ENCODE measurements at places on chromosomes 4 and X.
A peak's percentile ranks its signal among the peaks of the same experiment; 100 is the strongest.

- DNase-seq: no peak
Observed at GRCh38 chr4:97984545-97985131, 158.6 kb downstream of the STPG2 start.

GRCh38 chr4:66565801-66566200, 895.5 kb upstream of the EPHA5 start:
- DNase-seq: no peak

GRCh38 chrX:11334165-11334564, 41.0 kb downstream of the AMELX start:
- no peak for DNase-seq

DNA sequence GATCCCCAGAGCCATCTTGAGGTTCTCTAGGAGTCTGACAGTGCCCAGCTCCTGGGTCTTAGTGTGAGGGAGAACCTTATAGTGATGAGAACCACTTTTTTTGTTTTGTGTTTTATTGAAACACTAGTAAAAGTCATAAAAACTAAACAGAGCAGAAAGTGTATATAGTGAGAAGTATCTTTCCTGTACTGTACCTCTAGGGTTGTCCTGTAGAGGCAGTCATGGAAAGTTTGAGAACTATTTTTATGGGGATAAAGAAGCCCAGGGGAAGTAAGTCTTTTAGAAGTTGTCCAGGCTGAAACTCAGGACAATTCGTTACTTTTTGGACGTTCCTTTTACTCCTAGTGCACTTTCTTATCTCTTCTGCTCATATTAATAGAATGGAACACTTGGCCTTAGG, 40.9 kb downstream of the ADH5 start:
- no peak for DNase-seq

GRCh38 chr4:71290074-71290473, 48.7 kb upstream of the SLC4A4 start:
- peak; percentile 86 for DNase-seq

DNA sequence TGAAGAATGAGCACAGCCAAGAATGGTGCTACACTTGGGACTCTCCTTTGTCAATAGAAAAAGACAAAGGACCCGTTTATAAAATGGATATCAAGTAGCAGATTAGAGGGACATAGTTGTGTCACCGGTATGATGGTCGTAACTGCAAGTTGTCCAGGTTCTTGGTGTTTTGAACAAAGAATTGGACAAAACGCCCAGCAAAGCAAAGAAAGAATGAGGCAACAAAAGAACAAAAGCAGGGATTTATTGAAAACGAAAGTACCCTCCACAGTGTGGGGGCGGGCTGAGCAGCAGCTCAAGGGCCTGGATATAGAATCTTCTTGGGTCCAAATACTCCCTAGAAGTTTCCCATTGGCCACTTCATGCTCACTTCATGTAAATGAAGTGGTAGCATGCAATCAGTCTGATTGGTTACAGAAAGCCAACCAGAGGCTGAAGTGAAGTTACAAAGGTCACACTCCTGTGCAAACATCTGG, 54.7 kb downstream of the SHROOM3 start:
- DNase-seq: no peak

DNA sequence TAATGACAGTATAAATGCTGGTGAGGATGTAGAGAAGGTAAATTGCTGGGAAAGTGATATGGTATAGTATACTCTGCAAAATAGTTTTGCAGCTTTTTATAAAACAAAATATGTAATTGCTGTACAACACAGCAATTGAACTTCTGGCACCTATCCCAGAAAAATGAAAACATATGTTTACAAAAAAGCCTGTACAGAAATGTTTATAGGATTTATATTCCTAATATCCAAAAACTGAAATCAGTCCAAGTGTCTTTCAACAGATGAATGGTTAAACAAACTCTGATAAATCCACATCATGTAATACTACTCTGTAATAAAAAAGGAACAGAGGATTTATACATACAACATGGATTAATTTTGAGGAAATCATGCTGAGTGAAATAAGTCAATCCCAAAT, 198.4 kb upstream of the ACTRT1 start:
- no peak for DNase-seq

DNA sequence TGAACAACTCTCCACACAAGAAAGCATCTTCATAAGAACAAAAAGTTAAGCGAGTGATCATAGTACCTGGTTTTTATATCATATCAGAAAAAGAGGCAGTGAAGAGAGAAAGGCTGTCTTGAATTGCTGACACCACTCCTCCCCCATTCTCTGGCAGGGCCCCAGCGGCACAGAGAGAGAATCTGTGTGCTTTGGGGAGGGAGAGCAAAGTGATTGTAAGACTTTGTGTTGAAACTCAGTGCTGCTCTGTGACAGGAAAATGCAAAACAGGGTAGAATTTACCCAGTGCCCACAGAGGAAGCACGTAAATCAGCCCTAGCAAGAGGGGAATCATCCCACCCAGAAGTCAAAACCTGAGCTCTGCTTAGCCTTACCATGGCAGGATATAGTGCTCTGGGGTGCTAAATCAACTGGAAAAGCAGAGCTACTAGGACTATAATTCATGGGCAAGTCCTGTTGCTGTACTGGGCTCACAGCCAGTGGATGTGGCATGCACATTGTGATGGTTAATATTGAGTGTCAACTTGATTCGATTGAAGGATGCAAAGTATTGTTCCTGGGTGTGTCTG, 174.6 kb downstream of the PRR32 start:
- no peak for DNase-seq

DNA sequence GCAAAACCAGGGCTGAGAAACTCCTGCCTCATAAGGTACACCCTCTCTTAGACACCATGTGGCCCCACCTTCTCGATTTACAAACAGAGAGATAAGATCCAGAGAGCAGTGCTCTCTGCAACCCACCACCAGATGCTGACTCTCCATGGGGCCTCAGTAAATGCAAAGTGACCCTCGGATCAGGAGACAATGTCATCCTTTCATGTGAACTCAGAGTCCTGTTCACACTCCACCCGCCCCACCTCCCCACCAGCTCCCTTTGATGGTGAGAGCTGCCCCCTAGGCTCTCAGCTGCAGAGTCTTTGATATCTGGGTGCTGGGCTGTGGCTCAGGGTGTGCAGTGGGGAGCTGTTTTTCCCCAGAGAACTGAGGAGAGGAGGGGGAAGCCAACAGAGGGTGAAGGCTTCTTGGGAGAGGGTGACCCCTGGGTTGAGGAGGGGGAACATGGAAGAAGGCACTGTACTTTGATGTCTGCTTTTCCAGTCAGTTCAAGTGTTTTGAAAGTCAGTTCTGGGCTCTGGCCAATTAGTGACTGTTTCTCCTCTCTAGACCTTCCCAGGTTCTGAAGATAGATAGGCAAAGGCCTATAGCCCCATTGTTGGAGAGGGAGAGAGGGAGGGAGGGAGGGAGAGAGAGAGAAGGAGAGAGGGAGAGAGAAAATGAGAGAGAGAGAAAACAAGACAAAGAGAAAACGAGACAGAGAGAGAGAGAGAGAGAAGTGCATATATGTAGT, 88.2 kb downstream of the SCD5 start:
- no peak for DNase-seq

GRCh38 chr4:174528226-174528625, 5.9 kb upstream of the HPGD start:
- DNase-seq: no peak

DNA sequence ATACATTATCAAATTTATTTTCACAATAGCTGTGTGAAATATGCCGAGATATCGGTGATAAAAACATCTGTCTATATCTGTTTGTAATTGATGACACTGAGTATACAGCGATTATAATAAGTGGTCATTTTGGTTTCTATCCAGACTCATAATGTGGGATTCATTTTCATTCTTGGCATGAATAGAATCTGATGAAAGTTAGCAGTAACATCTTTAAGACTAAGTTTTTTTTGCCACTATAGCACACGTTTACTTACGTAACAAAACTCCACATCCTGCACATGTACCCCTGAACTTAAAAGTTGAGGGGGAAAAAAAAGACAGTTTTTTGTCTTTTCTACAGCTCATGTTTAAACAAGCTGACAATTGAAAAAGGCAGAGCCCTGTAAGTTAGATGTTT, 86.4 kb downstream of the PPA2 start:
- peak; percentile 80 for DNase-seq

DNA sequence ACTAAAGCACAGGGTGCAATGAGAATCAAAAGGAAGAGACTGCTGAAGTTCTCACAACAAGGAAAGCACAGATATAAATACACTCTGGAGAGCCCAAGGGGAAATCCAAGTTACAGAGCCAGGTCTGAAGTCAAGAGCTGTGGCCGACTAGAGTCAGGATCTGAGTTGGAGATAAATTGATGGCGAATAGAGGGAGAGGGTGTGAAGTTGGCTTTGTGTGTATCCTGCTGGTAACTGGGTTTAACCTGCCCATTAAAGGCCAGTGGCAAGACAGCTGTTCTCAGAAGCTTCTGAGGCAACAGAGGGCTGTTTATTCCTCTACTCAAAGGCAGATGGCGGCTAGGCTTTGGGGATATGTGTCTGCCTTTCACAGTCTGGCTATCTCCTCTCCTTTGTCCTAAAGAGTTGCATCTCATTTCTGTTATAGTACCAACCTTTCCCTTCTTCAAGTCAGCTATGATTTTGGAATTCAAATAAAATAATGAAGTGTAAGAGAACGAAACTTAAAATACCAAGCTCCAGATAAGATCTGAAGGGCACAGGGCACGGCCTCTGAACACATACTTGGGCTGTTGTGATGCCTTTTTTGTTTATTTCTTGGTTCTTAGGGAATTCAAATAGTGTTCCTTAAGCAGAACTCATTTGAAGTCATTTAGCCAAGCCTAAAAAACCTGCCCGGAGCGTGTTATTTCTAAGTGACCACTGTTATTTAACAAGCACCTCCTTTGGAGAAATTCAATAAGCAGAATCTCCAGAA, 142.1 kb downstream of the APBB2 start:
- DNase-seq: no peak

DNA sequence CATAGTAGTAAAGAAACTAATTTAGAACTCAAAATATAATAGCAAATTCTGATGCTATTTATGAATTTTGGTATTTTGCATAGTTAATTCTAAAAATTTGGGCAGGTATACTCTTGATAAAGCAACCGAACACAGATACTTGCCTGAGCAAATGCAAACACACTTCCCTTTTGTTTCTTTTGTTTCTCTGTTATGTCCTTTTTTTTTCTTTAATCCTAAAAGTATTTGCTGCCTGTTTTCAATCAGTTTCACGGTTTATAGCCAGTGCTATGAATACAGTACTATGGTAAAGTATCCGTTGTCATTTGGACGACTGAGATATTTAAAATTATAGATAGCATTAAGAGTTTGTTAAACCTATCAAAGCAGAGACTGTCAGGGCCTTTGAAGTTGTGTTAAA, 84.3 kb upstream of the HPRT1 start:
- DNase-seq: no peak

- DNase-seq: no peak
Observed at GRCh38 chrX:137547291-137547690, 18.6 kb upstream of the ZIC3 start.

DNA sequence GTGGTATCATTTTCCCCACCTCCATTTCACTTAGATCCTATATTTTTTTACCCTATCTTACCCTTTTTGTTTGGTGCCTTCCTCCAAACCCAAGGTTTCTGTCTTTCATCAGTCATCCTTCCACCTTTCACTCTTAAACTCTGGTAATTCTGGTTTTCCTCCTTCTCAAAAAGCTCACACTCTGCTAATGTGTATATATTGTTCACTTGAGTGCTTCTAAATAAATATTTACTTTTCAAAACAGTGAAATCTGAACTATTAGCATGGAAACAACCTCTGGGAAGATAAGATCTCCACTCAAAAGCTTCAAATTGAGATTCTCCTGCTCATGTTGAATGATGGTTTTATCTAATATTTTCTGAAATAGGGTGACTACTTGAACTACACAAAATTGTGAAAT, 21.5 kb downstream of the XIAP start:
- no peak for DNase-seq

- peak; percentile 61 for DNase-seq
Observed at GRCh38 chr4:150126201-150126863, 48.1 kb downstream of the DCLK2 start.

GRCh38 chrX:122941806-122942205, 242.3 kb upstream of the GRIA3 start:
- DNase-seq: no peak

DNA sequence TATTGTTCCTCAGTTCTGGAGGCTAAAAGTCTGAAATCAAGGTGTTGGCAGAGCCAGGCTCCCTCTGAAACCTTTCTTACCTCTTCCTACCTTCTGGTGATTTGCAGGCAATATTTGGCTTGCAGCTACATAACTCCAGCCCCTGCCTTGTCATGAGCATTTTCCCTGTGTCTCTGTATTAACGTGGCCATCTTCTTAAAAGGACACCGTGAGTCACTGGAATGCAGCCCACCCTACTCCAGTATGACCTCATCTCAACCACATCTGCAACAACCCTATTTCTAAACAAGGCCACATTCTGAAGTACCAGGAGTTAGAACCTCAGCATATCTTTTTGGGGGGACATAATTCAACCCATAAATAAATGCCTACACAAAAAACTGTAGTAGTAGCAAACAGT, 40.7 kb downstream of the FANCB start:
- DNase-seq: peak; percentile 54

- peak; percentile 68 for DNase-seq
Observed at GRCh38 chr4:26576231-26576739, 7.6 kb upstream of the TBC1D19 start.
